ENCODE measurements at places on chromosomes 1 and 21. TPM values are rescaled to one million over a fixed set of nuclear protein-coding genes. Genes with fewer than 3 reads are reported as not detected.

Gene CD5L
- total RNA-seq = not detected

Gene XCL1
- not detected for total RNA-seq

Gene LCE3D
- not detected for total RNA-seq

Gene GRIK3
- total RNA-seq = not detected

Gene SHISAL2A
- not detected for total RNA-seq

Gene OR1C1
- not detected for total RNA-seq

Gene NASP
- total RNA-seq = 59.7 TPM
